GM12878 (cell line): ENCODE measurements at places on chromosomes 5 and 9.

DNA sequence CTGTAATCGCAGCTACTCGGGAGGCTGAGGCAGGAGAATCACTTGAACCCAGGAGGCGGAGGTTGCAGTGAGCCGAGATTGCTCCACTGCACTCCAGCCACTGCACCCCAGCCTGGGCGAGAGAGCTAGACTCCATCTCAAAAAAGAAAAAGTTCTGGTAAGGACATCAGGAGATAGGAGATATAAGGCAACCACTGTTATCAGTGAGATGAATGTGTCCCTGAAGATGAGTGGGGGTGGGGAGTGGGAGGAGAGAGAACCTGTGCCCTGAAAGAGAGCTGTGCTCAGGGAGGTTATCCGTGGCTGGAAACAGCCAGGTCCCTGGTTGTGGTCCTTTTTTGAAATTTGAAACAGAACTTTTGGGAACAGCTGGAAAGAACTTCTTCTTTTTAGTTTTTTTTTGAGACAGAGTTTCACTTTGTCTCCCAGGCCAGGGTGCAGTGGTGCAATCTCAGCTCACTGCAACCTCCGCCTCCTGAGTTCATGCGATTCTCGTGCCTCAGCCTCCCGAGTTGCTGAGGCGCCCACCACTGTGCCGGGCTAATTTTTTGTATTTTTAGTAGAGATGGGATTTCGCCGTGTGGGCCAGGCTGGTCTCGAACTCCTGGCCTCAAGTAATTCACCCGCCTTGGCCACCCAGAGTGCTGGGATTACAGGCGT, 2.6 kb downstream of the PTPA start:
- no peak for DNase-seq

GRCh38 chr5:82982846-82983245, 94.3 kb downstream of the TMEM167A start:
- no peak for DNase-seq

GRCh38 chr5:109614981-109615380, 74.7 kb upstream of the MAN2A1 start:
- no peak for DNase-seq

DNA sequence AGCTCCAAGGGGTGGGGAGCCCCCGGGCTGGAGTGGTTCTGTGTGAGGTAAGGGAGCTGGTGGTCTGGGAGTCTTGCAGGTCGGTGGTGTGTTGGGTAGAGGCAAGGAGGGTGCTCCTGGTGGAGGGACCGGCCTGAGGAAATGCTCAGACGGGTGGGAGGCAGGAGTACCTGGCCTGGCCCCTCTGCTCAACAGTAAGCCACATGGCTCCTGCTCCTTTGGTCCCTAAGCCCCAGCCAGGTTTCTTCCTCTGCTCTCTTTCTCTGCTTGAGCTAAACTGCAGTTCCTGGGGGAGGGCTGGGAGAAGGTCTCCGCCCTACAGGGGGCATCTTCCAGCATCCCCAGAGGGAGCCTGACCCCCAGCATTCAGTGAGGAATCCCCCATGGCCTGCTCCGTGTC, 17.2 kb downstream of the TSPAN17 start:
- DNase-seq: no peak
